ENCODE measurements at places on chromosomes 16 and 17.

GRCh38 chr17:66200685-66201092, 8.8 kb upstream of the CEP112 start:
- peak; percentile 10 for DNase-seq

DNA sequence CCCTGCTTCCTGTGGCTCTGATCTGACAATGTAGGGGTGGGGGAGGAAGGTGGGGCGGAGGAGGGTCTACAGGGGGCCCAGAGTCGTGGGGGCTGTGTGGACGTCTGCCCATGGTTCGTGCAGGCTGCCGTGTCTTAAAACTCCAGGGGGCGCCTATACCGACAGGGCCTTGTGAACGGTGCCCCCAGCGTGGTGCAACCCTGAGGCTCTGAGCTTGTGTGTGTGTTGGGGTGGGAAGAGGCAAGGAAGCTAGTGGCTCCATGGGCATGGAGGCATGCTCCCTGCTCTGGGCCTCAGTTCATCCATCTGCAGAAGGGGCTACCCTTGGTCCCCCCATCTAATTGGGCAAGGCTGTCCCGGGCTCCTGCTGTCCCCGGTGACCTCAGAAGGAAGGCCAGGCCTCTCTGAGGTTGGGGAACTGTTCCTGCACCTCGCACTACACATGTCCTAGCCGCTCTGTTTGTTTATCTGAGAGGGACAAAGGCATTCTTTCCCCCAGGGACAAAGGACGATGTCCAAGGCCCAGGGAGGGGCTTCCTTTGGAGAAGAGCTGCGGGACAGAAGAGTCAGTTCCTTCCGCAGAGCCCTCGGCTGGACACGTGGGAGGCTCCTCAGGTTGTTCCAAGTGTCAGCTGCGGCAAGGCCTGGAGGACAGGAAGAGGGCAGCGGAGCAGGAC, 13.5 kb downstream of the CA4 start:
- DNase-seq: no peak

GRCh38 chr16:84115919-84116719, 623 bp downstream of the MBTPS1 start:
- DNase-seq: no peak

DNA sequence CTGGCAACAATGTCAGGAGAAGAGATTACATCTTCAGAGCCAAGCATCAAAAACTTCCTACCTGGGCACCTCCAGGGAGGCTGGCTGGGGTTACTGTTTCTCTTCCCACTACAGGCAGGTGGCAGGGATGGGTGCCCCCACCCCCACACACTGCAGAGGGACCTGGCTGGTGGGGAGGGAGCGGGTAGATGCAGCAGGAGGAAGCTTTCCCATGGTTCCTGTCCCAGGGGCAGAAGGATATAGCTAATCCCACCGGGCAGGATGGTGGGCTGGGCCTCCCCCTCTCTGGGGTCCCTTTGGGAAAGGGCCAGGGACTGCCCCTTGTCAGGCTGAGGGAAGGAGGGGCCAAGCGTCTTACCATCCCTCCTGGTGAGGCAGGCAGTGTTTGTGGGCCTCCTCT, 16.7 kb upstream of the MTMR4 start:
- no peak for DNase-seq

DNA sequence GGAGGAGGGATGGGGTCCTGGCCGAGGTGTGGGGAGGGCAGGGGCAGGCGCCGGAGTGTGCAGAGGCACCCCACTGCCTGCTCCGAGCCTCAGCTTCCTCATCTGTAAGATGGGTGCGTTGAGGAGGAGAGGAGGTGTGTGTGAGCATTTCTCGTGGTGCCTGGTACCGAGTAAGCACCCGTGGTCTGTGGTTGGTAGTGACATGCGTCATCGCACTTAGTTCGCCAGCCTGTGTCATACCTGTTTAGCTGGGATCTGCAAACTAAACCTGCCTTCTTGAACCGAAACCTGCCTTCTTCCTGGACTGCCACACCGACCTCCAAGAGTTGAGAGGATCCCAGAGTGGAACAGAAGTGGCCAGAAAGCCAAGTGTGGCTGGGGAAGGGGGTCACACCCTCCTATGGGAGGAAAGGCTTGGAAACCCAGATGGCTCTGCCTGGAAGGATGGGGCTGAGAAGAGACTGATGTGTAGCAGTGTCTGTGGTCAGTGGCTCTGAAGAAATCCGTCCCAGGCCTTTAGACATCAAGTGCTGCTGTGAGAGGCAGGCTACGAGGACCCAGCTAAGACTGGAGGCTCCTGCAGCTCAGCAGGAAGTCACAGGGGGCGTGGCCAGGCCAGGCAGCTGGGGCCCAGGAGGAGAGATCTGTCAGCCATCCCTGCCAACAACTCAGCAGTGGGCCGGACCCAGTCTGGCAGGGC, 162.6 kb upstream of the PLCG2 start:
- DNase-seq: peak; percentile 23

DNA sequence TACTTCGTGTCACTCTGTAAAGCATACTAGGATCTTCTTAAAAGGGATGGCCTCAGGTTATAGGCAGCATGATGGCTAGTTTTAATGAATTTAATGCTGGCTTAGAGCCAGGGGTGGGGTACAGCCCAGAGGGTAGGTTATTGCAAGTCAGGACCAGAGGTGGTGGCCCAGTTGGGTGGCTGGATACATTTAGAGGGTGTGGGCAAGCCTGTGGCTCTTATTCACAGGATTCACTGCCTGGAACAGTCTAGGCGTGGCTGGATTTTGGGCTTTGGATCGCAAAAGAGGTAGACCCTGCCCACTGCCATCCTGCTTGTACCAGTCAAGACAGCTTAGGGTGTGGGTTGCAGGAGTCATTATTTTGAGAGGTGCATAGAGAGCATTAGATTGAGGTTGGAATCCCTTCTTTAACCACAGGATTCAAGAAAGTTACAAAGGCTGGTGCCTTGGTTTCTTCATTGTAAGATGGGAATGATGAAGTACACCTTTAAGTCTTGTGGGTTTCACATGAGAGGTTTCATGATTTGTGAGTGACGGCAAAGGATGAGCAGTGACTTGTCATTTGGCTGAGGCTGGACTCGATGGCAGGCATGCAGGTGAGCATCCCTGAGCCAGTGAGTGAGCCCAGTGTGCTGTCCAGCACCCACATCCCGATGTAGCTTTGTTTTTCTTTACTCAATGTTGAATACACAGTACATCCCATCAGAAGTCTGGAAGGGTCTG, 85.2 kb downstream of the KSR1 start:
- DNase-seq: no peak

DNA sequence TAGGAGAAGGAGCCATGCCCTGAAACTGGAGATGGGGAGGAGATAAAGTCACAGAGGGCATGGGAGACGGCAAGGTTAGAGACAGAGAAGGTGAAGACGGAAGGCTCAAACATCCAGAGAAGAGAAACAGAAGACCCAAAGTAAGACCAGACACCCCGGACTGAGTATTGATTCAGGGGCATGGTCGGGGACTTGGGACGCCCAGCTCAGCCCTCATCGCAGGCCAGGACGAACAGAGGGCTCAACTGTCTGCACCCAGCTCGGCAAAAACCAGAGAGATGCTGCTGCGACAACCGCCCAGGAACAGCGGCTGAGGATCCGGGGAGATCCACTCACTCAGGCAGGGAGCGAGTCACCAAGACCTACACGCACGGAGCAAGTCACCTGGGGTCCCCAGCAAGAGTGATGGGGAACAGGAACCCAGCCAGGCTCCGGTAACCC, 999 bp downstream of the XYLT1 start:
- DNase-seq: no peak

- no peak for DNase-seq
These were observed 50.6 kb downstream of the SNX20 start for GRCh38 chr16:50630394-50631020.

GRCh38 chr16:3999479-4000325, 116.5 kb downstream of the ADCY9 start:
- no peak for DNase-seq

- no peak for DNase-seq
These were observed 902.5 kb downstream of the KCNJ2 start for GRCh38 chr17:71071837-71072236.

DNA sequence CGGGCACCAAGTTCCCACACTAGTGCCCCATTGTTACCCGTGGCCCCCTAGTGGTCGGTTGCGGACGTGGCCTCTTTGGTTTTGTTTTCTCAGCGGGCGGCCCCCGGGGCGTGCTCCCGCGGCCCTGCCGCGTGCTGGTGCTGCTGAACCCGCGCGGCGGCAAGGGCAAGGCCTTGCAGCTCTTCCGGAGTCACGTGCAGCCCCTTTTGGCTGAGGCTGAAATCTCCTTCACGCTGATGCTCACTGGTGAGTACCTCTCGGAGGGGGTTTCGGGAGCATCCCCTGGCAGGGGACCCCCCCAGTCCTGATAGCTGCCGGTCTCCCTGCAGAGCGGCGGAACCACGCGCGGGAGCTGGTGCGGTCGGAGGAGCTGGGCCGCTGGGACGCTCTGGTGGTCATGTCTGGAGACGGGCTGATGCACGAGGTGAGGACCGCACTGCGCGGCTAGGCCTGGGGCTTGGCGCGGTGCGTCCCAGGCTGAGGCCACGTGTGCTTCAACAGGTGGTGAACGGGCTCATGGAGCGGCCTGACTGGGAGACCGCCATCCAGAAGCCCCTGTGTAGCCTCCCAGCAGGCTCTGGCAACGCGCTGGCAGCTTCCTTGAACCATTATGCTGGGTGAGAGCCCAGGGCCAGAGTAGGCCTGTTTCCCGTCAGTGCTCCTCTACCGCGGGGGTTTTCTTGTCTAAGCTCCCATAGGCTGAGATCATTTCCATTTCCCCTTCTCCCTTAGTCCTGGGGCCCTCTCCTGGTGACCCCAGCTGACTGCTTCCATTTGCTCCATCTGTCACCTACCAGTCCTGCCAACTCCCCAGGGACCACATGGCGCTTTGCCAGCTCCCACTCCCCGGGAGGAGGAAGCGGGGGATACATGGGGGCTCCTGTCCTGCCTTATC, 1.7 kb downstream of the SPHK1 start:
- DNase-seq: peak; percentile 63

GRCh38 chr17:66920950-66921349, 43.6 kb upstream of the CACNG4 start:
- DNase-seq: no peak

DNA sequence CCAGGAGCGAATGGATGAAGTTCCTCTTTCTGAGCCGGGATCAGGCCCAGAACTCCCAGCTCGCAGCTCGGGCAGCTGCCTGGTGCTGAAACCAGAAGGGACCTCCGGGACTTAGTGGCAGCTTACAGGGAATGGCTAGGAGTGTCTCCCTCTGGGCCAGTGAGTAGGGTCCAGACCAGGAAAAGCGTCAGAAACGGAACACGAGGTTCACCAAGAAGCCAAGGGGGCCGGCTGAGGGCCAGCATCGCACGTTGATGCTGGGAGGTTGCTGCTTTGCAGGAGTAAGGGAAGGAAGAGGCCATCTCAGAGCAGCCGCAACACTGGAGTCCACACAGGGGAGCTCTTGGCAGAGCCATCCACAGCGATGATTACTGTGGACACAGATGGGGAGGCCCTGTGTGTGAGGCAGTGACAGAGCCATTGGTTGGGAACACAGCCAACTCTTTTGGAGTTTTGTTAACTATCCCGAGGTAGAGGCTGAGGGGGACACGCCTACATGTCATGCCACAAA, 74.0 kb upstream of the CREBBP start:
- DNase-seq: no peak

- no peak for DNase-seq
These were observed 67.5 kb upstream of the NETO2 start for GRCh38 chr16:47211218-47211617.

DNA sequence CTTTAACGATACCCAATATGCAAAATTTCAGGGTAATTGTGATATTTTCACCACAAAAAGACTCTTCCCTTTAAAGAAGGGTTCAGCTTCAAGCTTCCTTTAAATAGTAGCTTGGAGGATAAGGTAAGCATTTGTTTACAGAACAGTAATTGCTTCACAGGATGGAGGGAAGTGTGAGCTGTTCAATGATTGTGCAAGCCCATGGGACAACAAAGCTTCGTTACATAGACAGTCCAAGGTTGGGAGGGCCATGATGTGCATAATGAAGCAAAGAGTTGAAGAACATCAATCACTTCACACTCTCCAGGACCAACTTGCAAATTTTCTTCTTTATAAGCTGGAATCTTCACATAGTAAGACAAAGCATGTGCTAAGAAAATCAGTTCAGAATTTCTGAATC, 145.0 kb upstream of the ASIC2 start:
- no peak for DNase-seq

GRCh38 chr16:27231692-27232060, 28.4 kb downstream of the KDM8 start:
- DNase-seq: no peak

DNA sequence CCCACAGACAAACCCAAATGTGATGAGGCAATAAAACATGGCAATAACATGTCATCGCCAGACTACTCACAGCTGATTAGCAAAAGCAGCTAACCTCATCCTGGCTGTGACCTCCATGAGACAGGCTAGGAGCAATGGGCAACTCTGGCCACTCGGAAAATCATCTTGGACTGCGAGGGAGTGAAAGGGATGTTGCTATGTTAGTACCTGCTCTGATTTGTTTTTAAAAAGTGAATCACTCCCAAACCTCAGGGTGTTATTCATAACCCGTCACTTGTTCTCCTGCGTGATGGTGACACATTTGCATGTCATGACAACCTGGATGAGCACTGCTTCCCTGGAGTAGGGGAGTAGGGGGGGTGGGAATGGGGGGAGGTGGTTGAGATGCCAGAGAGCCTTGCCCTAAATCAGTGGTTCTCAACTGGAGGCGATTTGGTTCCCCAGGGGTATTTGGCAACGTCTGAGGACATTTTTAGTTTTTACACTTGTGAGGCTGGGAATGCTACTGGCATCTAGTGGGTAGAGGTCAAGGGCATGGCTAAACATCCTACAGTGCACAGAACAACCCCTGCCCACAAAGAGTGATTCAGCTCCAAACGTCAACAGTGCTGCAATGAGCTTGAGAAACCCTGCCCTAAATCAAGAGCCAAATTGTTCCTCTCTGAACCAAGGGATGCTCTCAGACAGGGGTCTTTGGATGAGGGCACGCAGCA, 241.7 kb downstream of the SOX9 start:
- no peak for DNase-seq

DNA sequence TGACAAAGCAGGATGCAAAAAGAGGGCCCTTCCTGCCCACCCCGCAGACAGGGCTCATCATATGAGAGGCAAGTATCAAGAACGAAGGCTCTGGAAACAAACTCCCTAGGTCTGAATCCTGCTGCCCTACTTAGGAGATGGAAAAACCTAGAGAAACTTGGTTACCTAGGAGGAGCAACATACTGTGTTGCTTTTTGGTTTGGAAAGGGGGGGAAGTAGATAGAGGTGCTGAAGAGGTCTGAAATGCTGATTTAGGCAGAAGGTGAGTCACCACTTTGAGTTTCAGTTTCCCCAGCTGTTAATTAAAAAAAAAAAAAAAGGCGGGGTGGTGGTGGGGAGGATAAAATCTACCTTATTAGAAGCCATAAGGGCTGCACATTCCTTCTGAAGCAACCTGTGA, 1.5 kb downstream of the N4BP1 start:
- no peak for DNase-seq

DNA sequence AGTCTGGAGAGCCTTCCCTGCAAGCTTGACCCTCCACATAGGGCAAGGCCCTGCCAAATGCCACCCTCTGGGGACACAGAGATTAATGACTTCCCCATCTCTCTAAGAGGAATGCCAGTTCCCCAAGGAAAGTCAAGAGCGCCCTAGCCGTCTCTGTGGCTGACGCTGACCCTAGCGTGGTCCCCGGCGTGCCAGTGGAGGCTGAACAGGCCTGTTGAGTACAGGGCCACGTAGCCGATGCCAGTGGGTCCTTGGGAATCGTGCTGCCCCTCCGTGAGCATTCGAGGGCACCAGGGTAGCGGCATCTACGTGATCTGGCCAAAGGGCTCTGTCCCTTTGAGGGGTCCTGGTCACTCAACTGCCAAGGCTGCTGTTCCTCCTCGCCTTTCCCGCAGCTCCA, 17.2 kb downstream of the TMEM204 start:
- DNase-seq: no peak

All from stimulated activated CD4-positive, alpha-beta T cell treated with anti-CD3 and anti-CD28 coated beads, Interleukin-1b, Interleukin-23, amount 100 ng/mL, for 1 hour (primary cell).